ENCODE measurements at places on chromosomes 13 and 19.

GRCh38 chr19:55153652-55154264 lies 3.8 kb downstream of the TNNI3 start:
- no peak for DNase-seq

GRCh38 chr19:37309834-37310575 lies 60.9 kb upstream of the ZNF527 start:
- DNase-seq, result no peak

- peak; percentile 52 for DNase-seq
Measured at GRCh38 chr19:12202250-12202649, 39.4 kb downstream of the ZNF136 start.

DNA sequence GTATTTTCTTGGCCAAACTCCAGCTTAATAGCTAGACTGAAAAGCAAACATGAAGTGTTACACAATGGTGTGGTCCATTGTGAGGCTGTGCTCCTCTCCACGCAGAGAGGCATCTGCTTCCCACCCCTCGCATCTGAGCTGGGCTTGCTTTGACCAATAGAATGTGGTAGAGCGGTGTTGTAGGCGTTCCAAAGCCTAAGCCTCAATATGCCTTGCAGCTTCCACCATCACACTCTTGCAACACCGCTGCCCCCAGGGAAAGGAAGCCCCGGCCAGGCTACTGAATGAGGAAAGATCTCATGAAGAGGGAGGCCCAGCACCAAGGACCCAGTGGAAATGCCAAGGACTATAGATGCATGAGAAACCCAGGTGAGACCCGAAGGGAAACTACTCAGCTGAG lies 9.4 kb downstream of the FLT1 start:
- DNase-seq, result no peak

GRCh38 chr19:32750441-32751055 lies 31.0 kb downstream of the TDRD12 start:
- no peak for DNase-seq

DNA sequence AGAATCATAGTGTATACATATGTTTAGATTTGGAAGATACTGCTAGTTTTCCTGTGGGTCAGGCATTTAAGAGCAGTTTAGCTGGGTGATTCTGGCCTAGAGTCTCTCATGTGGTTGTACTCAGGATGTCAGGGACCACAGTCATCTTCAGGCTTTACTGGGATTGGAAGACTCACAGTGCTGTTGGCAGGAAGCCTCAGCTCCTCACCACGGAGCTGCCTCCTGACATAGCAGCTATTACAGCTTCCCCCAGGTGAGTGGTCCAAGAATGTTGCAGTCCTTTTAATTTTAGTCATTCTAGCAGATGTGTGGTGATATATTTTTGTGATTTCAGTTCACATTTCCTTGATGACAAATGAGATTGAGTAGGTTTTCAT lies 16.9 kb upstream of the GPR18 start:
- no peak for DNase-seq

DNA sequence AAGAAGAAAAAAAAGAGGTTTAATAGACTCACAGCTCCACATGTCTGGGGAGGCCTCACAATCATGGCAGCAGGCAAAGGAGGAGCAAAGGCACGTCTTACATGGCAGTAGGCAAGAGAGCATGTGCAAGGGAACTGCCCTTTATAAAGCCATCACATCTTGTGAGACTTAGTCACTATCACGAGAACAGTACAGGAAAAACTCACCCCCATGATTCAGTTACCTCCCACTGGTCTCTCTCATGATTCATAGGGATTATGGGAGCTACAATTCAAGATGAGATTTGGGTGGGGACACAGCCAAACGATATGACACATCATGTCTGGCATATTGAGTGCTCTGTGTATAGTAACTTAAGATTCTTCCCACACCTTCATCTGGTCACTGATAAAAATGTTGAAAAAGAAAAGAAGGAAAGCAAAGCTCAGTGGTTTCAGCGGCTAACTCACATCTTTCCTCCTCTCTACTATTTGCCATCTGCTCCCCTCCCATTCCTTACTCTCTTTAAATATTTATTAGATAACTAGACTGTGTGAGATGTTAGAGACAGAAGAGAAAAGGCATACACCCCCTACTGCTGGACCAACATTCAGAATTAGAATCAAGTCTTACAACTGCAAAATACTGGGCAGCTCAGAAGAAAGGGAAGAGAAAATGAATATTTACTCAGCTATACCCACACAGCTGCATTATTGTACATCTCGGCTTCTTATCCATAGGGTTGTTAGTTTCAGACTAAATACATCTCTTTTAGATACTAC lies 60.1 kb upstream of the AKAP11 start:
- DNase-seq, result no peak

DNA sequence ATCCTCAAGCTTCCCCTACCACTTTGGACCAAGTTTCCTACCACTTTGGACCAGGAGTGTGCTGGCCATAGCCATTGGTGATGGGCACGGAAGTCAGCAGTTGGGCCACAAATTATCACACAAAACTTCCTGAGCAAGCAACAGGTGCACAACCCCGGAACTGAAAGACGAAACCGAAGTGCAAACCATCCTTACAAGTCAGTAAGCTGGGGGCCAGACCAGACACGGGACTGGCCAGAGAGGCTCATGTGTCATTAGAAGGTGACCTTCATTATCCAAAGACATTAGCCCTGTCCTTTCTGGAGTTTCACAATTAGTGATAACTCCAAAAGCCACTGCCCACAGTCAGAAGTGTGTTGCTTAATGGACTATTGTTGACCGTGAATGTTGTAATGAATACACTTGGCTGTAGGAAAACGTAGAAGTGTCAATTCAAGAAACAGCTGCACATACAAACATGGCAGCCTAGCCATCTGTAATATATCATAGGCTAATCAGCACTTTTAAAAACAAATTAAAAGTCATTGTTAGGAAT lies 244.1 kb upstream of the IRS2 start:
- DNase-seq, result no peak

GRCh38 chr13:27971776-27972477 lies 2.8 kb upstream of the CDX2 start:
- no peak for DNase-seq

GRCh38 chr13:101346942-101347728 lies 69.2 kb downstream of the NALCN start:
- DNase-seq, result no peak

DNA sequence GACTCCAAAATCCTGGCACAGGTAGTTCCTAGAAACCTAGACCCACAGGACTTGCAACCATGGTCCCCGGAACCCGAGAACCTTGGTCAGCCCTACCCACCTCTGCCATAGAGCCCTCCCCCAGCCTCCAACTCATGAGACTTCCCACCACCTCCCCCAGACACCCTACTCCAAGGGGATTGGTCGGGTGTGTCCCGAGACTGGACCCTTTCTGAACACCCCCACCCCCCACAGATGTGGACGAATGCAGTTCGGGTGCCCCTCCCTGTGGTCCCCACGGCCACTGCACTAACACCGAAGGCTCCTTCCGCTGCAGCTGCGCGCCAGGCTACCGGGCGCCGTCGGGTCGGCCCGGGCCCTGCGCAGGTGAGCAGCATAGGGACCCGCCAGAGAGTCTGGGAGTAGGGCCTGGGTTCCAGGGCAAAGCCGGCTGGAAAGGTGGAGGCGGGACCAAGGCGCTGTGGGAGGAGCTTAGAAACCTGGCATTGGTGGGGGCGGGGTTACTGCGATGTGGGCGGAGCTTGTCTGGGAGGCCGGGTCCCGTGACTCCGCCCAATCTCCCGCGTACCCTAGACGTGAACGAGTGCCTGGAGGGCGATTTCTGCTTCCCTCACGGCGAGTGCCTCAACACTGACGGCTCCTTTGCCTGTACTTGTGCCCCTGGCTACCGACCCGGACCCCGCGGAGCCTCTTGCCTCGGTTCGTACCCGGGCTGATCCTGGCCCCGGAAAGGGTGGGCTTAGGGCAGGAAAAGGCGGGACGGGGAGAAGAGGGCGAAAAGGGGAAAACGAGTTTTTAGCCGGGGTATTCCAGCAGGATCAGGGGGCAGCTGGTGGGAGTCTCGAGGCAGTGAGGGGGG lies 11.9 kb downstream of the LTBP4 start:
- DNase-seq, result peak; percentile 91

DNA sequence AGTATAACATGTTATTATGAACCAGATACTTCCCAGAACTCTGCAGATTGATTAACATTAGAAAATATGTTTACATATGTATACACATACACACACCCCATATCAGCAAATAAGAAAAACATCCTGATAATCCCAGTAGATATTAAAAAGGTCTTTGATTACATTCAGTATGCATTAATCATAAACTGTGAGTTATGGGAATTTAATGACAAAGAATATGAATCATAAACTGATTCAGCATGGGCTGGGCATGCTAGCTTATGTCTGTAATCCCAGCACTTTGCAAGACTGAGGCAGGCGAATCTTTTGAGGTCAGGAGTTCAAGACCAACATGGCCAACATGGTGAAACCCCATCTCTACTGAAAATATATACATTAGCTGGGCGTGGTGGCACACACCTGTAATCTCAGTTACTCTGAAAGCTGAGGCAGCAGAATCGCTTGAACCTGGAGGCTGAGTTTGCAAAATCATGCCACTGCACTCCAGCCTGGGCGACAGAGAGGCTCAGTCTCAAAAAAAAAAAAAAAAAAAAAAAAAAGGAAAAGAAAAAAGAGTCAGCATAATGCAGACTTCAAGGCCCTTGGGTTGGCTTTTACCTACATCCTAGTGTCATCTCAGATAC lies 581.9 kb upstream of the PRR20A start:
- no peak for DNase-seq

DNA sequence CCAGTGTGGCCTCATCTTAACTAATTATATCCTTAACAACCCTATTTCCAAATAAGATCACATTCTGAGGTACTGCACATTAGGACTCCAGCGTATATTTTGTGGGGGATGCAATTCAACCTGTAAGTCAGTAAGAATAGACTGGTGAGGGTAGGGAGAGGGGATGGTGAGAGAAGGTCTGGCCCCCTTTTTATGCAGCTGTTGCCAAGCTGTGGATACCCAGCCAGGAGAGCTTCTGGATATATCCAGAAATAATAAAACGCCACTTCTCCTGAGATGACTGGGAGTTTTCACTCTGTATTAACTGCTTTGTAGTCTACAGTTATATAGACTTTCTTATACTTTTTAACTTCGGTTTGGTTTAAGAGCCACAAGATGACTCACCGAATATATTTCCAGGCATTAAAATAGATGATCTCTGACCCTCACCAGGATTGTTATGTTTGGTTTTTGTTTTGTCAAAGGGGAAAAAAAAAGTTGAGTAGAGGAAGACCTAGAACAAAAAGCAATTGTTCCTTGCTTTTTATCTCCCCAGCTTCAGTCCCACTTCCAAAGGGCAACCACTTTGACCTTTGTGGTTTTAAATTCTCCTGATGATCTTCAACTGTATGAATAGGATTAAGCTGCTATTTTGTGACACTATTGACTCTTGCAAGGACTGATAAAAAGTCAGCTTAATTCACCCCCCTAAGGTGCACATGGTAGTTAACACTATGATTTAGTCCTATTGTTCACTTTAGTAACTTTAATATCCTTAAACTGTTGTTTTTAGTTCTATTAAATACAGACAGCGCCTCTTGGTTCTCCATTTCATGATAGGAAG lies 3.1 kb upstream of the NEK3 start:
- no peak for DNase-seq

- no peak for DNase-seq
Measured at GRCh38 chr13:37087486-37087885, 18.0 kb downstream of the CSNK1A1L start.

- DNase-seq, result no peak
Measured at GRCh38 chr19:42360787-42361544, 29.1 kb downstream of the CNFN start.

DNA sequence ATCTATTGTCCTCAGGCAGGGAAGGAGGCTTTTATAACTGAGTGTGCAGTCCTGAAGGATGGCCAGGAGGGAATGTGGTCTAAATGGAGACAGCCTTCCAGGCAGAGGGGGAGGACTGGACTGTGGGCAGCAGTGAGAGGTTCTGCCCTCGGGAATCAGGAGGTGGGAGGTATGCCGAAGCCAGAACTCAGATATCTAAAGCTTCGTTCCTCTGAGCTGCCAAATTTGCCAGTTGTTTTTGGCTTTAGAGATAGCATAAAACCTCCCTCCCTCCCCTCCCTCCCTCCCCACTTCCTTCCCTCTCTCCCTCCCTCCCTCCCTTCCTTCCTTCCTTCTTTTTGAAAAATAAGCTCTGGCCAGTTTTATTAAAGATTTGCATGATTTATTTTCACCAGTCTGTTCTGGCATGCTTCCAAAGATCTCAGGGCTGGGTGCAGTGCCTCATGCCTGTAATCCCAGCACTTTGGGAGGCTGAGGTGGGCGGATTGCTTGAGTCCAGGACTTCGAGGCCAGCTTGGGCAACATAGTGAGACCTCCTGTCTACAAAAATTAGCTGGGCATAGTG lies 2.4 kb downstream of the MEDAG start:
- no peak for DNase-seq

DNA sequence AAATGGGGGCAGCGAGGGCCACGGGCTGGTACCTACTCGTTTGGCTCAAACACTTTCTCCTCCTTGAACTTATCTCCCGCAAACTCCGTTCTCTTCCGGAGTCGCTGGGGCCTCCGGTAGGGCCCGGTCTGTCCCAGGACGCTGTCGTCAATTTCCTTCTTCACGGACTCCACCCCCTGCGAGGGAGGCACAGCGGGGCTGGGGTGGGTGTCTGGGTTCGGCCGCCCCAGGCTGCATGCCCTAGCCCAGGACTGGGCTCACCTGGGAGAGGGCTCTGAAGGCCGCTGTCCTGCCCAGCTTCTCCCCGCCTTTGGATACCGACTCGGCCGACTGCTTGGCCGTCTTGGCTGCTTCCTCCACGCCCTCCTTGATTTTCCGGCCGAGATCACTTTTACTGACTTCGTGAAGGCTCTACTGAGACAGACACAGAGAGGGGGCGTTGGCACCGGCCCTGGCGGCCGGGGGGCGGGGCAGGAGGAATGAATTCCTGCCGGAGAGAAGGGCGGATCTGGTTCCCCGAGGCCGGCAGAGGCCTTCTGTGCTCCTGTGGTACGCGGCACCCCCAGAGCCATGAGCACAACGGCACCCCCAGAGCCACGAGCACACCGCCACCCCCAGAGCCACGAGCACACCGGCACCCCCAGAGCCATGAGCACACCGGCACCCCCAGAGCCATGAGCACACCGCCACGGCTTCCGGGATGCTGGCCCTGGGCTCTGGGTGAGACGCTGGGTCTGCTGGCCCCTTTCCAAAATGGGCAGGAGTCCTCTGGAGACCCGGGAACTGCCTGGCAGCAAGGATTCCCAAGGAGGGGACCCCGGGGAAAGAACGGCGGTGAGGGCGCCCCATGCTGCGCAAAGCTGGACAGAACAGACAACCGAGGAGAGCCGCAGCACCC lies 8.1 kb upstream of the CTXN1 start:
- DNase-seq, result no peak

DNA sequence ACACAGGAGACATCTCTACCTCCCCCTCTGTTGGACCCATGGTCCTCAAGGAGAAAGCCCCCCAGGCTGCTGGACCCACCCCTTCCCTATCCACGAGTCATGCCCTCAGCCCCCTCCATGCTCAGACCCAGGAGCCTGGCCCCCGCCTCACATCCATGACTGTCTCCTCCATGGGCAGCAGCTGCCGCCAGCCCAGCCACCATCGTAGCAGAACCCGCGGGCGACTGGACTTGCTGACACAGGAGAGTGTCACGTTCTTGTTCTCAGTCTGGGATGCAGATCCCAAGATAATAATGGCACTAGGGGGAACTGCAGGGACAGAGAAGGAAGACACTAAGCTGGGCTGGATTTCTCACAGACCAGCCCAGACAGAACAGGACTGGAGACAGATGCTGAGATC lies 3.8 kb downstream of the NPHS1 start:
- DNase-seq, result no peak

GRCh38 chr13:75370774-75371173 lies 111.2 kb downstream of the TBC1D4 start:
- no peak for DNase-seq
